Fibroblast of gingiva (primary cell): ENCODE measurements at places on chromosomes 6 and 20.
A peak's percentile ranks its signal among the peaks of the same experiment; 100 is the strongest.

DNA sequence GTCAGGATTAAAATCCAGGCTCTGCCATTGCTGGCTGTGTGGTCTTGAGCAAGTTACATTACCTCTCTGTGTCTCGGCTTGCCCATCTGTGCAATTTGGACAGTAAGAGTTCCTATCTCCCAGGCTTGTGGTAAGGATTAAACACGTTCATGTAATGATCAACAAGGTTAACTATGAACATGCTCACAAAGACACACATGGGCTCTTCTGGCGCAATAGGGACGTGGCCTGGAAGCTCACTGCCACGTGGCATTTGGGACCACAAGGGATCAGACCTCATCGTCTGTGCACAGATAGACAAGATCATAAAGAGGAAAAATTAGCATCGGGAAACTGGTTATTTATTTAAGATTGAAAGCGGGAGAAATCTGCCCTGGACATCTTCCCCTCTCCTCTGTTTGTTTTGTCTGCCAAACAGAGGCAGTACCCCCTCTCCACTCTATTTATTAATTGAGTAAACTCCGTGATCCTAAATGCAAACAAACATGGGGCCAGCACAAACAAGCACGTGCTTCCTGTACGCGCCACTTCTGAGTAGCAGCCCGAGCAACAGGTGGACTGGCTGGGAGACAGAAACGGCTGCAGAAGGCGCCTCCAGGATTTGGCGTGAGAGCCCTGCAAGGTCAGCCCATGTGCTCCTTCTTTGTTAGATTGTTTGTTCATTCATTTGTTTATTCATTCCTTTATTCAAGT lies 95.0 kb downstream of the CDH26 start:
- DNase-seq, result no peak

GRCh38 chr6:105764315-105764714 lies 321.8 kb upstream of the PRDM1 start:
- no peak for DNase-seq

GRCh38 chr20:45859916-45860315 lies 2.5 kb downstream of the ZSWIM3 start:
- no peak for DNase-seq

GRCh38 chr6:88965691-88966090 lies 2.3 kb upstream of the RNGTT start:
- no peak for DNase-seq

- DNase-seq, result peak; percentile 21
These were observed 7.7 kb downstream of the ZHX3 start for GRCh38 chr20:41309817-41310216.

GRCh38 chr20:25247518-25247955 lies 348 bp upstream of the PYGB start:
- peak; percentile 33 for DNase-seq

- DNase-seq, result peak; percentile 31
These were observed 2.0 kb downstream of the FNDC1 start for GRCh38 chr6:159170999-159171712.

DNA sequence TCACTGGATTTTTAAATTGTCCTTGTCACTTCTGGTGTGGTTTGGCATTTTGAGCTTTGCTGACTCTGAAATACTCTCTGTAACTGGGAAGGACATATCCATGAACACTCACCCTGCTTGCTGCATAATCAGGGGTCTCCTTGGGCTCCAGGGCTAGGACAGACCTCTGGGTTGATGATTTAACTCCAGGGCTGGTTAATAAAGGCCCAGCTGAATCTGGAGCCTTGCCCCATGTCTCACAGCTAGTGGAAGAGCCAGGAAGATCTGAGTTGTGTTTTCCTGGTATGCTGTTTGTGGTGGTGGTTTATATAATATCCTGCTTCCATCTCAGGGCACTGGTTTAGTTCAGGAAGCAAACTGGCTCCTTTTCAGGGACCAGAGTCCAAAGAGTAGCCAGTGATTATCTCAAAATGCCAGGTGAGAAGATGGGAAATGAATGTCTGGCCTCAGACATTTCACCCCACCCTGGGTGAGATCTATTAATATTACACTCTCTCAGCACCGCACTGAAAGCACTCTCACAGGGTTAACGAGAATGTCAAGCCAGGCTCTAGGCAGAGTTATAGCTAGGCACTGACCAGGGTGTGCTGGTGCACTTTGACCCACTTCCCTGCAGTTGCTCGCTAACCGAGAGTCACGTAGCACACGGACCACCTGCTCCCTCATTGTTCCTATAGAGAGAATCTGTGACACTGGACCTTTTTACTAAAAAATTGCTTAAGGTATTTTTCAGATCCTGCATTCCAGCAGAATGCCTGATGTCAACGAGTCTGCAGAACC lies 90.1 kb upstream of the SLC22A16 start:
- DNase-seq, result no peak

DNA sequence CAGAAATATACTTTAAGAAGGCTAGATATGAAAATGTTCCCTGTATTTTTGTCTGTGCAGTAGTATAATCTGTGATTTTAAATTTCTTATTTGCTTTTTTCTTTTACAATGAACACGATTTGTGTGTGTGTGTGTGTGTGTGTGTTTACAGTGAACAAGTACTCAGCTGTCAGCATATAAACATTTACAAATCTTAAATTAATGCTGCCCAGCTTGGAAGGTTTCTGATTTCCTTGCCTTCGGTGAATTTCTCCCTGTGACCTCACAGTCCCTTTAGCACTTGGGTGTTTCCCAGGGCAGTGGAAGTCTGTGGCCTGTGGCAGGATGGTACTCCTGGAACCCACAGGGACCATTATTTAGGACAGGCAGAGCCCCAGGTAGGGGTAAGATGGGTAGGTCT lies 37.6 kb downstream of the TXLNB start:
- DNase-seq, result peak; percentile 43

- no peak for DNase-seq
These were observed 110.7 kb upstream of the NFATC2 start for GRCh38 chr20:51653226-51653625.

DNA sequence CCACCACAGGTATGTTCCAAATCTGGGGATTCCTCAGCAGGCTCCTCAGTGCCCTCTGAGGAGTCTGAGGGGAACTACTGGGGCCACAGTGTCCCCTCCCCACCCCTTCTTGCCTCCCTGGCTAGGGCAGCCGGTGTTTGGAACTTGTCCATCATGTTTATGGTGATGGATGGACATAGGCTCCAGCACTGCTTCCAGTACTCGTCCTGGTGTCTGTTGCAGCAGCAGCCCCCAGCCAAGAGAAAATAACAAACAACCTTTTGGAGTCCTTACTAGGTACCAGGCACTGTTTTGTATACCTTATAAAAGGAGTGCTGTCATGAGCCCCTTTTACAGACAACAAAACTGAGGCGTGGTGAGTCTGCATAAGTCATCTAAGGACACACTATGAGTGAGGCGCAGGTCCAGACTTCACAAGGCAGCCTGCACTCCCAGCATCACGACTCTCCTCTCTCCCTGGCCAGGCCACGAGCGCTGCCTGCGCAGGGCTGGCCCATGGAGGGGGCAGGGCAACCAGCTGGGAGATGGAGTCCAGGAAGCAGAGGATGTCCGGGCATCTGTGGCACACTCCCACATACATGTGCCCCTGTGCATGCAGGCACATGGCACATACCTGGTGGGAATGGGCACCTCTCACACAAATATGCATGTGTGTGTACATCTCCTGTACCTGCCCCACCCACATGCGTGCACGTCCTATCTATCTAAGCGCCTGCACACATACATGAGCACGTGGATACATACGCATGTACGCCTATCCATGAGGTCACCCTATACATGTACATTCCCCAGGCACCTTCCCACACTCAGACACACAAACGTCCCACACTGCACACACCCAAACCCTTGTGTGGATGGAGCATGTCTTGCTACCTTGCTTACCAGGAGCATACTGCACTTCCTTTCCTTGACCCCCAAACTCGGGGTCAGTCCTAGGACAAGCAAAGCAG lies 152.7 kb downstream of the VEGFA start:
- DNase-seq, result no peak

DNA sequence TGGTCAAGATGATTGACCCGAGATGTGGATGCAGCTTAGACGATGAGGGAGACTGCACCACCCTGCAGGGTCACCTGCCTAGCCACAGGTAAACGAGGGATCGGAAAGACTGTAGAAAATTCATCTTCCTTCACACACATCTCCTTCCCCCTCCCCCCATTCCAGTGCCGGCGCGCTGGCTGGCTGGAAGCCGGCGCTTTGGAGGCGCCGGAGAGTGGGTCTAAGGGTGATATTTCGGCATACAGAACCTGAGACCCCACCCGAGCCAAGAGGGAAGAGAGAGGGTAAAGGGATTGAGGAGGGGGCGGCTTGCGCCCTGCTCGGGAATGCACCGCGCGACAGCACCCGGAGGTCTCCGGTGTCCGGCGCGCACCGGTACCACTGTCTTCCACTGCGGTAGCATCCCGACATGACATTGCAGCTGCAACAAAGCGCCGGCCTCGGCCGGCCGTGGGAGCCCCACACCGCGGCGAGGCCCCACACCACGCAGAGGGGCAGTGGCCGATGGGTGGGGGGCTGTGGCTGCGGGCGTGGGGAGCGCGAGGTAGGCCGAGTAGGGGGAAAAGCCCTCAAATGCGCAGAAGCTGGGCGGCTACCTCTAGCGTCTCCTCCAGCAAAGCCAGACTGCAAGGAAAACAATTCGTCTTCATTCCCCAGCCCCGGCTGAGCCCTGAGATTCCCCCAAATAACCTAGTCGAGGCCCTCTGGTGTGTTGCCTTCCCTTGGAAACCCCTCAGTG lies 984 bp downstream of the TNFRSF21 start:
- DNase-seq, result peak; percentile 43

DNA sequence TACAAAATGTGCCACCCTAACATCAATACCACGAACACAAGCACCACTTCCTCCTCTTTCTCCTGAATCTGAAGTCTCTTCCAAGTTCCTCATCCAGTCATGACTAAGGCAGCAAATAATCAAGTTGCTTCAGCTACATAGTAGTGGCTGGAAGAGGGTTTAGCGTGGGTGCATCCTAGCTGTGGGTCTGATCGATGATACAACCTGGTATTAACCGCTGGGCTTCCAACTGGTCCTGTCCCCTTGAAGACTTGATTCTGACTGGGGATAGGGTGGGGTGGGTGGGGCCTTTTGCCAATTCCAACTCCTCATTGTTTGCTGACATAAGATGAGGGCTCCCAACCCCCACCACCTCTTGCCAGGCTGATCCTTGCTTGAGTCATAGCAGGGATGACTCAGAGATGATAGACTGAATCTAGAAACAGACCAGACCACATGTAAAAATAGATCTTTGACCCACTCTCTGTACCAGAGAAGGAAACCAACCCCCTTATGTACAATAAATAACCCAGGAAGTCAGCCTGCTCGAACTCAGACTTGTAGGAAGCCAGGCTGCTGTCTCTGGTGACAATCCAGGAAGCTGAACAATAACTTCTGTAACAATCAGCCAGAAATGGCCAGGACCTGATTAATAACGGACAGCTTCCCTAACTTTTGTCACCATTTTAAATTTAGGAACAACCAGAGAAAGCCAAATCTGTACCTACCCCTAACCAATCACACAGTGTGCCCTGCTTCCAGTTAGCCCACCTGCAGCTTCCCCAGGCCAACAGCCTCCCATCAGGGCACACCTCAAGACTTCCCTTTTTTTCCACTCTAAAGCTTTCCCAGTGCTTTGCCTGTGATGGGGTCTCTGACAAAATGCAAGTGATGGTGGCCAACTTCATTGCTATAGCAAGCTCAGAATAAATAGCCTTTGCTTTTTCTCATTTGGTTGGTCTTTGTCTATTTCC lies 68.9 kb upstream of the FAM184A start:
- peak; percentile 92 for DNase-seq

DNA sequence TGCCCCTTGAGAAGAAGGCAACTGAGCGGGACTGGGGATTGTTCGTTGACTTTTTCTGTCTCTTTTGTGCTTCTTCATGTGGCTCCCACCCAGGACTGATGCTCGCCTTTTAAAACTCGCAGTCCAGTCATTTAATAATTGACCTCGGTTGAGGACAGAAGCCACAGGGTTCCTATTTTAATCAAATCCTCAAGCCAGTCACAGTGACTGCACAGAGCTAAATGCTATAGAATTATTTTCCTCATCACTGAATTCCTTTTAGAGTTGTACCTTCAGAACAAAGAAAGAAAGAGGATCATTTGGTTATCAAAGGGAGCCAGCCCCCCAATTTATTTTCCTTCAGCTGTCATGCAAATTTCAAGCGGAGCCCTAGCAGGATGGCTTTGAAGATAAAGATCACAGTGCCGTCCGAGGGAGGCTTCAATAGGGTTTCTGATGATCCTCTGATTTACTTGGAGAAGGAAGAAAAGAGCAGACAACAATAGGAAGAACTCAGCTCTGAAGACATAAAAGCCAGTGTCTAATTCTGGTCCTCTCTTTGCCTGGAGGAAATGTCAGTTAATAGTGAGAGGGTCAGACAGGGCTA lies 186.6 kb downstream of the DOK5 start:
- DNase-seq, result no peak

GRCh38 chr6:33628401-33628964 lies 7.4 kb downstream of the ITPR3 start:
- no peak for DNase-seq

GRCh38 chr6:95917034-95917433 lies 98.7 kb upstream of the FUT9 start:
- no peak for DNase-seq

DNA sequence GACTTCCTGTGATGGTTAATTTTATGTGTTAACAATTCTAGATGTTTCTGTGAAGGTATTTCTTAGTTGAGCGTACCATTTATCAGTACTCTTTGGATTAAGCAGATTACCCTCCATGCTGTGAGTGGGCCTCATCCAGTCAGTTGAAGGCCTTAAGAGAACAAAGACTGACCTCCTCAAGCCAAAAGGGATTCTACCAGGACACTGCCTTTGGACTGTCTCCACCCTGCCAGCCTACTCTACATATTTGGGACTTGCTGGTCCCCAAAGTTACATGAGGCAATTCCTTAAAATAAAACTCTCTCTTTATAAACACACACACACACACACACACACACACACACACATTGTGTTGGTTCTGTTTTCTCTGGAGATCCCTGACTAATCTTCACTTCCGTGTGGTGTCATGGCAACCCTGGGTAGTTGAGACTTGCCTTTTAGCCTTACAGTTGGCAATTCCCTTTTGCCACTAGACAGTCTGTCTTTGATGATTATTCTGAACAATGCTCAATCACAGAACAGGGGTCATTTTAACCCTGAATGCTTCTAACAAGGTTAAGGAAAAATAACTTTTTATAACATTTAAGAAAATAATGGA lies 32.2 kb downstream of the MRAP2 start:
- peak; percentile 44 for DNase-seq

DNA sequence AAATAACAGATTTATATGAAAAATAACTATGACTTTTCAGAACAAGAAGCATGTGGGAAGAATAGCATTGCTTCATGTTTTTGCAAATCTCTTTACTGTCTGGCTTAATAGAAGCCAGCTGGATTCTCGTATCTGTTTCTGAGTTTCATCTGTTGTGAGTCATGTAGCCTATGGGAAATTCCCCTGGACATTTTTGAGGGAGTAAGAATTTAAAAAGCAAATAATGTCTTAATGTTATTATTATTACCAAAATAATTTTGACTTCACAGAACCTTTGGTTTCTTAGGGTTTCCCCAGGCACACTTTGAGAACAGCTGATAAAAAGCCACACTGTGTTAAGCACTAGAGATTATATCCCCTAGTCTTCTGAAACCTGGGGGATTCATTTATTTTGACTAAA lies 75.8 kb downstream of the SYCP2L start:
- DNase-seq, result peak; percentile 85

- no peak for DNase-seq
These were observed 154.7 kb downstream of the BTBD3 start for GRCh38 chr20:12072221-12072953.

- no peak for DNase-seq
These were observed 123.7 kb downstream of the AKAP7 start for GRCh38 chr6:131258816-131259476.
